ENCODE measurements at places on chromosomes 11 and 22.

DNA sequence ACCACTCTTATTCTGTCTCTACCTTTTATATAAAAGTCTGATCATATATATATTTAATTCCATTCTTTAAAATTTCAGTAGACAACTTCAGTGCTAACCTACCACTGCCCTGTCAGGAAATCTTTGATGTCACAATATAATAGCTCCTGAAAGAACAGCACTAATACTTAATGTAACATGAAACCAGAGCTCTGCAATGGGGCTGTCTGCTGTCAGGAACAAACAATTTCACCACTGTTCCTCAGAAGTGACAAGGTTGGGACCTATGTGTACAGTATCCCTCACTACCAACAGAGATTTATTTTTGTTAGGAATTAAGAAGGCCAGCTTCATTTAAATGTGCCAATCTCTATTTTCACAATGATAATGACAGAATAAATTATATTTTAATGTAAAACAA lies 165.5 kb upstream of the C11orf58 start:
- no peak for DNase-seq

GRCh38 chr22:48486134-48486532 lies 1341.5 kb downstream of the BRD1 start:
- no peak for DNase-seq

DNA sequence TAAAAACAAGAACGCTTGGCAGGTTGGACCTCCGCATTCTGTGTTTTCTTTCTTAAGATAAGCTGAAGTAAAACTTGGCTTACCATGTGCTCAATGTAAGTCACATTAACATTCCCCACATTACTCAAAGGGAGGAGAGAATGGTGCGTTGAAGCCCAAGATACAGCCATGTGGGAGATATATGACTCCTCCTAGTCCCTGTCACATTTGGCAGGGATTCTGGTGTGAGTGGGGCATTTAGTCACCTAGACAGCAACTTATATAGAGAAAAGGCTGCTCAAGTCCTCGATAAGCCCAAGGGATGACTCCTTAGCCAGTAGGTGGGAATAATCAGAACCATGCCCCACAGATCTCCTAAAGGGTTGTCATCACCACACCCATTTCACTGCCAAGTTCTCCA lies 4.6 kb downstream of the PRSS23 start:
- no peak for DNase-seq

DNA sequence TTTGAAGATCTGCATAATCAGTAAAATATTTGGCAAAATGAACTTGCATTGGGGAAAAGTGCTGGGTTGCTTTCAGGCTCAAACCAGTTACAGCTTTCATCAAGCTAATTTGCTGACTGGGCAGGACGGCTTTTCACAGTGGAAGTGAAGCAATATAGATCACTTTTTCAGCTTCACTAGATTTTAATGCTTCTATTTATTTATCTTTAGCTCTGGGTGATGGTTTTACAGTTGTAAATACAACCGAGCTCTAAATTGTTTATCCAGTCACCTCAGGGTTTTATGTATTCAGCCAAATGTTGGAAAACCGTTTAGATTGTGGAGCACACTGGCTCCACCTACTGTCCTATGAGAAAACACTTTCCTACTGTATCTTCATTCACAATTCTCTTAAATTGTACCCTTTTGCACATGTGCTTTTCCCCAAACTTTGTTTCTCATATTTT lies 58.2 kb downstream of the ACER3 start:
- no peak for DNase-seq

DNA sequence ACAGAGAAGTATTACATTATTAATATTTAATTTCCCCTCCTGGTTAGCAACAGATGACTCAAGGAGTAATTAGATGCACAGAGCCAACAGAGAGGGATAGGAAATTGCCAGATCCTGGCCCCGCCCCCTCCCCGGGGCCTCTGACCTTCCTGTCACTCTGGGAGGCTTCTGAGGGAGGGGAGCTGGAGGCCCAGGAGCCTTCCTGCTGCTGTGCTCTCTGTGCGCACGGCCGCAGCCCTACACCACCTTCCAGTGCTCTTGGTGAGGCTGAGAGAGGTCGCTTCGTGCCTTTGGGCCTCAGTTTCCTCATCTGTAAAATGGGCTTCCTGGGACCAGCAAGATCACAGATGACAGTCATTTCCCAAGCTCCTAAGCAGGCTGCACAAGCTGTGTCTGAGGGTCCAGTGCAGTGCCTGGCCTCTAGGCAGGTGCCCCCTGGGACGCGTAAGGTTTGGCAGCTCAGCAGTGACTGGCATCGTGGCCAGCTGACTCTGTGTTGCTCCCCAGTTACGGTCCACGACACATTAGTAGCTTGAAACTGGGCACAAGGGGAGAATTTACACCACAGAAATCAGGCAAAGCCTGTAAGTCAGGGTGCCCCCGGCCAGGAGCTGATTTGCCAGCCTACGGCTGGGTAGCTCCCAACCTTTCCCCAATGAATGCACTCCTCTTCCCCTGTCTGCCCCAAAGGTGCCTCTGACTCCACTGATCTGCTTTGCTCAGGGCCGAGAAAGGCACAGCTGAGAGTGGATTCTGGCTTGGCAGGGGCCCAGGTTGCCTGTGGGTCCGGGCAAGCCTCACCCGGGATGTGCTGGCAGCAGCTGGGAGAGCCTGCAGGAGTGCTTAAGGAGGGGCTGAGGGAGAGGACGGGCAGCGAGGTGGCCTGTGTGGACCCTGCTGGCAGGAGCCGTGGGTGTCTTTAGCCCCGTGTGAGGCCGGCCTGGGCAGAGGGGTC lies 2.3 kb downstream of the ADORA2A start:
- DNase-seq = peak; percentile 42

GRCh38 chr11:69480547-69481392 lies 693 bp upstream of the LINC01488 start:
- peak; percentile 69 for DNase-seq

- no peak for DNase-seq
Observed at GRCh38 chr11:72409458-72409857, 24.9 kb downstream of the CLPB start.

DNA sequence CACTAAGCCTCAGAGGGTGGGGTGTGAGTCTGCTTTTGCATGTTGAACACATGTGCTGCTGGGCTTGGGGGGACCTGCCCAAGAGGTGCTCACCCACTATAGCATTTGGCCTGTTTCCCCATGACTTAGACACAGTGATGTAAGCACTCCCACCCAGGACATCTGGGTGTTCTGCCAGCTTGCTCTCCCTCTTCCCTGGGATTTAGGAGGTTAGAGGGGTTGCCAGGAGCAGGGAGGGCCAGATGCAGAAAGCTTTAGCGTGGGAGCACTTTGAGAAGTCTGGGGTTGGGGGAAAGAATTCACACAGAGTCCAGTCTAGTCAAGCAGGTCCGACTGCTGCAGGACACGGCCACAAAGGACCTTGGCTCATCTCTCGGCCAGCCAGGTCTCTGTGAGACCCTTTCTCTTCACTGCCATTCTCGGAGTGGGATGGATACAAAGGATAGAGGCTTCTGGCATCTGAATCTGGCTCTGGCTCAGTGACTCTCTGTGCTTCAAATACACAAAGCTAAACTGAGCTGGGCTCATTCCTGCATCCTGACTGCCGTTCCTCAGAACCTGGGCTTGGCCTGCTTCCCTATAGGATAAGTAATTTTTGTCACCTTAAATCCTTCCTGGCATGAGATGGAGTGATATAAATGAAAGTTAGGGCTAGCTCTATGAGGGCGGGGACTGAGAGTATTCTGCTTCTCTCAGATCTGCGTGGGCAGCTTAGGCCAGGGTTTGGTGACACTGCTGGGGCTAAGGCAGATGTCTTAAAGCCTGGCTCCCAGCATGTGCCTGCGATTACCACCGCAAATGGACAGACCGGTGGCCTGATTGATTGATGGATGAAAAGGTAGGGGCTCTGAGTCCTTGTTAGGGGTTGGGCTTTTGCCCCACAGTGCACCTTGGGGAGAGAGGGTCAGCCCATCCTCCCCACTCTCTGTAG lies 14.5 kb downstream of the USP2 start:
- DNase-seq = no peak

GRCh38 chr11:67303835-67304411 lies 593 bp downstream of the SSH3 start:
- no peak for DNase-seq

DNA sequence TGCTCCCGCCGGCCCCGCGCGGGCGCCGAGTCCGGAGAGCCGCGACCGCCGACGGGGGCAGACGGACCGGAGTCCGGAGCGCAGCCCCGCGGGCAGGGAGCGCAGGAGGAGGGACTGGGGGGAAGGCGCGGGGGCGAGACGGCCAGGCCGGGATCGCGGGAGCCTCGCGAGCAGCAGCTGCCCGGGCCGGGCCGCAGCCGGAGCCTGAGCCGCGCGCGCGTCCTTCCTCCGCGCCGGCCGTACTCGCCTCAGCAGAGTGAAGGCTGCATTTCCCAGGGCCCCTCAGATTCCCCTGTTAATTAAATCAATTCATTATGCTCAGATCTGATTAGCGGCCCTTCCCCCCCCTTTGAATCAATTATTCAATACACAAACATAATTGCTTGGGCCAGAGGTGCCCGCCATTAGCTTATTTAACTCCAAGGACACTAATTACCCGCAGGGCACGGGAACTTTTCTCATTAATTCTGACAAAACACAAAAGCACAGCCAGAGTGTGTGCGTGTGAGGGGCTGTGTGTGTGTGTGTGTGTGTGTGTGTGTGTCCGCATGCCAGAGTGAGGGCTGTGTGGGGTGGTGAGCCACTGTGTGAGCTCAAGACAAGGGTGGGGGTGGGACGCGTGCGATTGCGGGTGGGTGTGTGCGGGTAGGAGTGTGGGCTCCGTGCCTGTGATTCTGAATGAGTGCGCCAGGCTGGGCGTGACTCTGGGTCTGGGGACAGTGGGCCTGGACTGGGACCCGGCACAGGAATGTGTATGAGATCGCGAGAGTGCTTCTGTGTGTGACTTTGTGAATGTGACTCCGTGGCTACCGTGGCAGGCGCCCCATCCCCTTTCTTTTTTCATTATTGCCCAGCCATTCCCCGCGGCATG lies 5.1 kb upstream of the LMO1 start:
- DNase-seq = no peak

GRCh38 chr11:79404325-79404724 lies 36.5 kb downstream of the TENM4 start:
- DNase-seq = no peak

DNA sequence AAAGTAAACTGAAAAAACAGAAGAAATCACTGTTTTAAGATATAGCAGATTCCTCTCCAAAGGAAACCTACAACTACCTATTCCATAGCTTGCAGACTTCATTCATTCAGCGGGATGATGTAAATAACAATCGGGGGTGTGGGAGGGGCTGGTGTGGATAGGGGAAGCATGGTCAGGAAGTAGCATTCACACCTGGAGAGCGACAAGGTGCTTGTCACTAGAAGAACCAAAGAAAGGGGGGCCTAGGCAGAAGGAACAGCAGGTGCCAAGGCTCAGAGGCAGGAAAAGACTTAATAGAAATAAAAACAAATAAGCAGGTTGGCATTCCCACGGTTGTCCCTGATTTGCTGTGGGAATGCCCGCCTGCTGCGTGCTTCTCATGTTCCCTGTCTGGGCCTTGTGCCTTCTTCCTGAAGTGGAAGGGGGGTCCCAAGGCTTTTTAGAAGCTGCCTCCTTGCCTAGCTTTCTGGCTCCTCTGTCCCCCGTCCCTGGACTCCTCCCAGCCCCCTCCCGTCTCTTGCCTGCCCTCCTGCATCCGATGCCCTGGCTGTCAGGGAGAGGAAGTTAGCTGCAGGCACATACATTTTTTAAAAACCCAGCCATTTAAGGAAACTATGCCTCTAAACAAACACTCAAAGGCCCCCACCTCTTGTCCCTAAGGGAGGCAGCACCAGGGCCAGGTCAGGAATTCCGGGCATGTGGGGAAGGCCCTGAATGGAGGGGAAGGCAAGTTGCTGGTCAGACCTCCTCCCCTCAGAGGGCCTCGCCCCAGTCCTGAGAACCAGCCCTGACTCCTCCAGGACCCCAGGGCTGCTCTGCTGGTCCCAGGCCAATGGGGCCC lies 54.7 kb upstream of the PRDM11 start:
- no peak for DNase-seq

- DNase-seq = no peak
Observed at GRCh38 chr11:122099374-122100036, 16.5 kb downstream of the BLID start.

DNA sequence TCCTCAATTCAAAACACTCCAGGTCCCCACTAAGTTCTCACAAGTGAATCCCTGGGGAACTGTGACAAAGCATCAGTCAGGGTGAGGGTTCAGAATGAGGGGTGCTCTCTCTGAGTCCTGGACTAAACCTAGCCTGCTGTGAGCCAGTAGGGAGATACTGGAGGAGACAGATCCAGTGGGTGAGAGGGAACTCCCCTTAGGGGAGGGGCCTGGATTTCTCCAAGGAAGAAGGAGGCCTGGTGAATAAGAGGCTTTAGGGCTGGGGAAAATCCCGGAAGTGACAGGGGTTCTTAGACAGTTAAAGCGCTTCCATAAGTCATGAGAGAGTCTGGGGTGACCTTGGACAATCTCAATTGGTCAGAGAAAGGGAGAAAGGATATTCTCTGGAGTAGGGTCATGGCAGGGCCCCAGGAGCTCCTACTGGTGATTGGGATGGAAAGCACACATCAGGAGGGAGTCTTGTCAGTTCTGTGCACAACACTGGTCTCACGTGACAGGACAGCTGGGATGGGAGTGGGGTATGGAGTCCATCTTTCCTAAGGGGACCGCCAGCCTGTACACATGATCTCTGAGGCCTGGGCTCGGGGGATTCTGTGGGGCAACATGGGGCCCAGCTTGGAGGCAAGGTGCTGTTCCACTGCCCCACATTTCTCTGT lies 1.5 kb downstream of the TBC1D10A start:
- DNase-seq = peak; percentile 50

DNA sequence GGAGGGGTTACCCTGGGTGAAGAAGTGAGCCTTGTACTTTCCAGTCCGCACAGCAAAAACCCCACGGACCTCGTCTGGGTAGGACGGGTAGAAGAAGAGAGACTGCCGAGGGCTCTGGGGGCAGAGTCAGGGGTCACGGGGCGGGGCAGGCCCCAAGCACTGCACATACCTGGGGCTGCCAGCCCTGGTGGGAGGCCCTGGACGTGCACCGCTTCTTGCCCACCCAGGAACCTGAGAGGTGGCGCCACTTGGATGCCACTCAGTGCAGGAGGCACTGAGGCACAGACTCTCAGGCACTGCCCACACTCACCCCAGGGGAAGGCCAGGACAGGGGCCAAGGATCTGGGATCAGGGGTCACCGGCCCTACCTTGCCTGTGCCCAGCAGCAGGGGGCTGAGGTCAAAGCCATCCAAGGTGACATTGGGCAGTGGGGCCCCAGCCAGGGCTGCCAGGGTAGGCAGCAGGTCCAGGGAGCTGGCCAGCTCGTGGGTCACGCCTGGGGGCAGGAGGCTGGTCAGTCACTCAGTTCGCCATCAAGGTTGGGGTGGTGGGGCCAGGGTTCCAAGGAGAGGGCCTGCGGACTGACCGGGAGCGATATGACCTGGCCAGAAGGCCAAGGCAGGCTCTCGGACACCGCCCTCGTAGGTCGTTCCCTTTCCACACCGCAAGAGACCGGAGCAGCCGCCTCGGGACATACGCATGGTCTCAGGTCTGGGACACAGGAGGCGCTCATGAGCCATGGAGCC lies 2.2 kb downstream of the ARSA start:
- no peak for DNase-seq

DNA sequence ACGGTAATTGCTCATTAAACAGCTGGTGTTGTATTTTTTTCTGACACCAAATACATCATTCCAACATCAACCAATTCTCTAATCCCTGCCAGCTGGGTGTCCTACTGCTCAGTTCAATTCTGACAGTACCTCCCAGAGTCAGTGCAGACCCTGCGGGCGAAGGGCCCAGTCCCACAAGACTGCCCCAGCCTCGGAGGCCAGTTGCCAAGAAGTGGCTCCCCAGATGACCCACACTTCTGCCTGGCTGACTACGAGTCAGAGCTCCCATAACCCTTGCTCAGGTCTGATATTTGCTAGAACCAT lies 147.2 kb downstream of the CTTN start:
- no peak for DNase-seq

GRCh38 chr11:76073724-76074123 lies 132.6 kb downstream of the WNT11 start:
- DNase-seq = no peak

GRCh38 chr11:64799623-64800302 lies 3.3 kb downstream of the MAP4K2 start:
- no peak for DNase-seq
